OCI-M1 (cell line): ENCODE measurements at places on chromosomes 11 and 22.
A peak's percentile ranks its signal among the peaks of the same experiment; 100 is the strongest.

DNA sequence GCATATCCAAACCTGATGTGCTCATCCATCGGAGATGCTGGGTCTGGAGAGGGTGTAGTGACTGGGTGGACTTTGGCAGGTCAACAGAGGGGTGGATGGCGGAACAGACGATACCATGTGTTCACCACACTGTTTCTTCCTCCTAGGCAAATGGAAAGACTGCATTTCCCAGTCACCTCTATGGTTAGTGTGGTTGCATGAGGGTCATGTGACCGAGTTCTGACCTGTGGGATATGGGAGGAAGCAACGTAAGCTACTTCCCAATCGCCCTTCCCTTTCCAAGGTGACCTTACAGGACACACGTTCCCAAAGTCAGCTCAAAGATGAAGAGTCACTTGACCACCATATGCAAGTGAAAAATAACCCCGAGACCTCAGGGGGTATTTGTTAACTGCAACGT is 27.7 kb downstream of the TSPAN32 start:
- no peak for DNase-seq

GRCh38 chr11:99015634-99016454 is 4.9 kb upstream of the CNTN5 start:
- DNase-seq = peak; percentile 67

GRCh38 chr22:19598054-19598855 is 74.0 kb upstream of the CLDN5 start:
- DNase-seq = peak; percentile 17

GRCh38 chr11:84310268-84310667 is 1024.1 kb upstream of the CCDC90B start:
- no peak for DNase-seq

- no peak for DNase-seq
Measured at GRCh38 chr22:46568102-46568809, 30.8 kb upstream of the CELSR1 start.

GRCh38 chr22:37953062-37953436 is 352 bp downstream of the C22orf23 start:
- DNase-seq = no peak

GRCh38 chr11:125201525-125202141 is 37.1 kb downstream of the PKNOX2 start:
- DNase-seq = no peak

DNA sequence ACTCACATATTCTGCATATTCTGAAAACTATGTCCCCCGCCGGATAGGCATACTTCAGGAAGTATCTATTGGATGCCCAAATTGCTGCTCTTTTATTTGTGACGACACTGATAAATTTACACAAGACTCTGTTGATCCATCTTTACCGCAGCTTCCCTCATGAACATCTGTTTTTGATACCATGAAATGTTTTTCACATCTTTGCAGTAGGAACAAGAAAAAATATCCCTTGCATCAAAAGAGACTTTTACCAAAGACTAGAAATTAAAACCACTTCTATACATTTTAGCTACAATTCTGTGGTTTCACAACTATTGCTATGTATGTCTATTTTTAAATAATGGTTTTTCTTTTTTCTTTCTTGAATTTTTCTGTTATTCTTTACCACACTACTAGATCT is 15.3 kb downstream of the POU2AF2 start:
- no peak for DNase-seq

GRCh38 chr22:39469681-39470450 is 13.1 kb downstream of the MGAT3 start:
- DNase-seq = no peak

GRCh38 chr22:17780116-17780740 is 6.0 kb upstream of the BID start:
- no peak for DNase-seq

GRCh38 chr11:60786811-60787567 is 1.9 kb downstream of the MS4A10 start:
- no peak for DNase-seq

GRCh38 chr11:613369-613968 is 2.3 kb downstream of the IRF7 start:
- DNase-seq = peak; percentile 21

DNA sequence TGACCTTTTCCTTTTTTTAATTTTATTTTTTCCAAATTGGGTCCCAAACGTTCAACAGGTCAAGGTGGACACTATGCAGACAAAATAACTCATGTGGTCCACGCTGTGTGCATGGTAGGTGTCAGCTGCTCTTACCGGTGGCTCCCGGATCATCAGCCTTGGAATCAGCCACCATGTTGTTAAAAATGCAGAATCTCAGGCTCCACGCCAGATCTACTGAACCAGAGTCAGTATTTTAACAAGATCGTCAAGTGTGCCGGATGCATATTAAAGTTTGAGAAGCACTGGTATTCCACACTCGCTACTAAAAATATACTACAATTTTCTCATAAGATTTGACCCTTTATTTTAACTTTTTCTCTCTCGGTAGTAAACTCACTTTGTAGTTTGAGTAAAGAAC is 553 bp upstream of the LDLRAD3 start:
- DNase-seq = no peak

DNA sequence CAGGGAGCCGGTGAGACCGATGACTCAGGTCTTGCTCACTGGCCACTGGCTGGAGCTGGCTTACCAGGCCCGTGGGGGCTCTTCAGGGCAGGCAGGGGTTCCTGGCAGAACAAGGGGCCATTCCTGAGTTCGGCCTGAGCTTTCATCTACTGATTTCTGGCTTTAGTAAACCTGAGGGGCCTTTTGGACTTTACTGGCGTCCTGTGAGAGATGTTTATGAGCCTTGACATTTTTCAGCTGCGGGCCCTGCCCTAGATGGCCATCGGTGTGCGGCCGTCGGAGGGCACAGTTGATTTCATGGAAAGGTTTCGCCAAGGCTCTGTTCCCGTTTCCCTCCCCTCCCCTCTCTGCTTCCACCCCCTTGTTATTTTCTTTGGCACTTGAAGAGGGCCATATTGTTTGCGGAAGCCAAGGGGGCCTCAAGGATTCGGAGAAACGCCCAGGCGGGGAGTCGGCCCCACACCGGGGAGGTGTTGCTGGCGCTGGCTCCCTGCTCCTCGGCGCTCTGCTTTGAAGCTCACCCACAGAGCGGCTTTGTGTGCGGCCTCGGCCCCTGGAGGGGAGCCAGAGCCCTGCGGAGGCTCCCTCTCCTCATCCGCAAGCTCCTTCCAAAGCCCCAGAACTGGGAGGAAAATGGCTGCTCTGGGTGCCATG is 17.7 kb downstream of the ELF5 start:
- DNase-seq = no peak

- DNase-seq = peak; percentile 53
Measured at GRCh38 chr11:83006877-83007330, 64.8 kb downstream of the RAB30 start.

- DNase-seq = no peak
Measured at GRCh38 chr11:20003351-20003750, 156.9 kb downstream of the DBX1 start.

GRCh38 chr22:39537975-39538374 is 5.4 kb upstream of the RPS19BP1 start:
- DNase-seq = no peak

- peak; percentile 25 for DNase-seq
Measured at GRCh38 chr11:108672113-108672512, 7.2 kb downstream of the DDX10 start.
